ENCODE measurements at places on chromosomes 6 and 20.

- DNase-seq, result no peak
Measured at GRCh38 chr6:30493643-30494250, 4.4 kb downstream of the HLA-E start.

- peak; percentile 11 for DNase-seq
Measured at GRCh38 chr6:114024746-114025145, 53.8 kb upstream of the HDAC2 start.

- DNase-seq, result no peak
Measured at GRCh38 chr6:44022671-44023352, 104.4 kb downstream of the MRPL14 start.

DNA sequence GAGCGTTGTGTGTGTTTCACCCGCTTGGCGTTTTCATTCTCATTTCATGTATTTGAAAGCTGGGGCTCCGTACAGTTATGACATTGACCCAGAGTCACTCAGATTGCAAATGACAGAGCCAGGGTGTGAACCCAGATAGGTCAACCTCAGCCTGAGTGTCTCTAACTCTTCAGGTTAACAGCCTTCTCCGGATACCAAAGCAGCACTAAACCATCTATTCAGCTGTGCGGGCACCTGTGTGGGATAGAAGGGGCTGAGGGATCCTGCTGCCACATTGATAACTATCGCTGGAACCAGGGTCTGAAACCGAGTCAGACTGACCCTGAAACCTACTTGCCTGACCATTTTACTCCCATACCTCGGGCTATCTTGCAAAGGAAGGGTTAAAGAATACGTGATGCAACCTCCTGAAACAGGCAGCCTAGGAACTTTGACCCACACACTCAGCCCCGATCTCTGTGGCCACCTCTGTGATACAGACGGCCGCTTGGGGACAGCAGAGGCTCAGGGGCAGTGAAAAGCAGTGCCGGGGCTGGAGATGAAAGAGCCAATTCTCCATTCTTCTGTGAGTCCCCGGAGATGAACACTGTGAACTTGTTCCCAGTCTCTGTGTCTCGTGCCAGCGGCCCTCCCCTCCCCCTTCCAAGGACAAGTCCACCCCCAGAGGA, 233.5 kb upstream of the QKI start:
- DNase-seq, result peak; percentile 60

GRCh38 chr6:170584954-170585498, 589 bp upstream of the PDCD2 start:
- DNase-seq, result no peak

GRCh38 chr6:17899491-17899890, 87.9 kb downstream of the KIF13A start:
- DNase-seq, result no peak

DNA sequence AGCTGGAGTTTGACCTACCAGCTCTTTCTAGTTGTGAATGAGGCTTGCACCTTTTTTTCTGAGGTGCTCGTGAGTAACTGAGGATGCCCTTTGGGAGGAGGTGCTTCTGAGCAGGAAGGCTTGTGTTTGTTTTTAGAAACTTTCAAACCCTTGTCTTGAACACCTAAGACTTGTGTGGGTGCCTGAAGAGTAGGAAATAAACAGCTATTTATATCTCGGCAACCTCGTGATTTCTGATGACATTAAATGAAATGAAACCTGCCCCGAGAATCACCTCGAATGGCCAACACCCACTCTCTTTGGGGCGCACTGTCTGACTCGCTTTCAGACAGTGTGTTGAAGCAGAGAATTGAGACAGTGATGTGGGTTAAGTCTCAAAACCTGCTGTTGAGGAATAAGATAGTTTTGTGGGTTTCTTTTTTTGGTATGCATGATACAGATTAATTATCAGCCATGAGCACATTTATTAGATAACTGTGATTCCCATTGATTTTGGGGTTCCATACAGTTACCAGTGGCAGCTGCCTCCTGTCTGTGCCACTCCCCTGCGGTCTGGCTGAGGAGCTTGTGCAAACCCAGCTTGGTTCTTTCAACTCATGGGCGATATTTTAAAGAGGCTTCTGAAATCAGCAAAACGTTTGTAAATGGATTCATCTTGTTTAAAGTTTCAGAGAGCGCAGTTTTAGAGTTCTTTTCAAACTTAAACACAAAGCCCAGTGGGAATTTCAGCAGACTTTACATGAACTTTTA, 8.4 kb downstream of the IRF4 start:
- no peak for DNase-seq

Data from fibroblast of skin of right biceps (primary cell).